Upper lobe of left lung (tissue), 6 donors: ENCODE measurements at places on chromosomes 16 and 17.
A peak's percentile ranks its signal among the peaks of the same experiment; 100 is the strongest.

GRCh38 chr17:41910701-41911391, 7.9 kb downstream of the ACLY start:
- no peak for DNase-seq

DNA sequence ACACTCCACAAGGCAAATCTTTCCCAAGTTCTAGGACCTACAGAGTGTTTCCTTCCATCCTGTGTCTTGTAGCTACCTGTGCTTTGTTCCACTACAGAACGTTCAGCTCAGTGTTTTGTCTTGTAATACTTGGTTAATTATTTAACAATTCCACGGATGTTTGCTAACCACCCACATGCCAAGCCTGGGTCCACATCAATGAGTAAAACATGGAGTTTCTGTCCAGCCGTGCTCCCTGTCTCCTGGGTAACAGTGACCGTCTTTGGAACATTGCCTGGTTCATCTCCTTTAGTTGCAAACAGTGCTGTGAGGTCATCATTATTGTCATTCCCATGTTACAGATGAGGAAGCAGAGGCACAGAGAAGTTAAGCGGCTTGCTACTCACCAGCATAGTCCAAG, 41.3 kb downstream of the IRF8 start:
- DNase-seq = no peak

GRCh38 chr17:47735536-47736011, 2.5 kb downstream of the TBX21 start:
- no peak for DNase-seq

GRCh38 chr16:66801320-66802105, at the start of gene TERB1:
Gene TERB1, minus strand, starts transcription at chr16:66801584. Its CDS starts 4,786 bp downstream, at chr16:66796798.
- DNase-seq = no peak

DNA sequence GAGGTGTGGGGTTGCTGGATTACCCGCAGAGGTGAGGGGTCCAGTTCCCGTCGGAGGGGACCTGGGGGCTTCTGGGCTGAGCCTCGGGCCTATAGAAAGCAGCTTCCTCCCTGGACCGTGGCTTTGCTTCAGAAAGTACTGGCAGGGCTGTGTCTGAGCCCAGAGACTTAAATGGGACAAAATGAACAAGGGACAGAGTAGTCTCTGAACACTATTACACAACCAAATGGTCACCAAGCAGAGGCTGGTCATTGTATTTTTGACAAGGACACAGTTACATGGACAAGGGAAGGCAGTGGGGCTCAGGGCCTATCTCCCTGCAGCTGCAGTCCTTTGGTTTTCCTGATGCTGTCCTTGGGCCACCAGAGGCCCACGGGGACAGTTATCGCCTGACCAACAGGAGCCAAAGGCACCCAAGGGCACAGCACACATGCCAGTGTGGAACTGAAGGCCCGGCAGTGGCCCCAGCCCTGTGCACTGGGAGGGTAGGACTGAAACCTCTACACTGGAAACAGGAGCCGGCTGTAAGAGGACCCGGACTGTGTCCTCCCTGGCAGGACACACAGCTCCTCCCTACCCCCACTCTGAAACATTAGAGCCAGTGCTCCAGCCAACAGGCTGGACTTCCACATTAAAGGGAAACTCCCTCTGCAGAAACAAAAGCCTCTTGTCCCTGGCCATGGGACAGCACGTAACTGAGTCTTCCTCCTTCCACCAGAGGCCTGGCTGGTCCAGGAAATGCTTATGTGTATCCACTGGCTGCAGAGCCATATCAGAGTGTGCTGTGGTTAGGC, 26.0 kb upstream of the ERN1 start:
- peak; percentile 41 for DNase-seq

- DNase-seq = no peak
These were observed 4.5 kb downstream of the PLLP start for GRCh38 chr16:57279780-57280638.
